HTR-8/SVneo (cell line): ENCODE measurements at places on chromosomes 7 and 10.

GRCh38 chr7:22694597-22695207 is 32.3 kb upstream of the IL6 start:
- no peak for DNase-seq

- peak; percentile 60 for DNase-seq
These were observed 88.4 kb downstream of the BEND7 start for GRCh38 chr10:13440185-13441061.

- no peak for DNase-seq
These were observed 10.5 kb downstream of the STYXL1 start for GRCh38 chr7:76037310-76037709.

DNA sequence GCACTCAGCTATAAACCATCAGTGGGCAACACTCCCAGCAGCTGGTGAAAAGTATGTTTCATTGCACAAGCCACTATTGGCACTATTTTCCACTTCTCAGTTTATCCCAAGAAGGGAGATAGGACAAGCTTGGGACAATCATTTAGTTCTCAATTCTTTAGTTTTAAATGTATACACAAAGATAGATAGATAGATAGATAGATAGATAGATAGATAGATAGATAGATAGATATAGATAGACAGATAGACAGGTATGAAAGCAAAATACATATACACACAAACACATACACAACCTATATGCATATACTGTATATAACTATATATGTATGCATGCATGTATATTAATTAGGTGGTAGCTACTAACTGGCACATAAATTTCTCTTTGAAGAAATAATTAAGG is 411.6 kb upstream of the KCND2 start:
- DNase-seq: no peak

DNA sequence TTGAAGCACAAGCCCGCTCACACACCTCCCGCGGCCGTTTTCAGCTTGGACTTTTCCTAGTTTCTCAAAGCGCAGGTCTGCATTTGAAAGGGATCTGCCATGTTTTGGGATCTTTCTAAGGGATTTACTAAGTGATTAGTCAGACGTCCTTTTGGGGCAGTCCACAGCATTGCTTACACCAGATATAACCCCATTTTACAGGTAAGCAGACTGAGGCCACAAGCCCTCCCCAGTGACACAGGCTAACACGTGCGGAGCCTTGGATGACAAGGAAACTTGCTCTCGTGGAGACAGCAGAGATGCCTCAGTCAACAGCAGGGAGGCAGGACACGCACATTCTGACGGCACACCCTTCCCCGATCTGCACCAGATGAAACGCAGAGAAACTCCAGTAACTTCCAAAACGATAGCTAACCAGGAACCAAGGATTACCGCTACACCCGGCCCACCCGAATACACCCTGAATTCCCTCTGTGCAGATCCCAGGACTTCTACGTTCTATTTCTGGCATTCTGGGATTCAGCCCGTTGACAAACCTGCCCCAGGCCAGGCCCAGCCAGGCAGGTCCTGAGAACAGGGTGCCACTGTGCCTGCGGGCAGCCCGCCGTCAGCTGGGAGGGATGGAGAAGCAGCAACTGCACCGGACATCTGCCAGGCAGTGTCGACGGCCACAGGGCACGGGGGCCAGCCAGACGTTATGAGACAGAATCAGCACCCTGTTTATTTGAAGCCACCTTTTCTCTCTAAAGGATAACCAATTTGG is 27.9 kb downstream of the FOXL3 start:
- no peak for DNase-seq

DNA sequence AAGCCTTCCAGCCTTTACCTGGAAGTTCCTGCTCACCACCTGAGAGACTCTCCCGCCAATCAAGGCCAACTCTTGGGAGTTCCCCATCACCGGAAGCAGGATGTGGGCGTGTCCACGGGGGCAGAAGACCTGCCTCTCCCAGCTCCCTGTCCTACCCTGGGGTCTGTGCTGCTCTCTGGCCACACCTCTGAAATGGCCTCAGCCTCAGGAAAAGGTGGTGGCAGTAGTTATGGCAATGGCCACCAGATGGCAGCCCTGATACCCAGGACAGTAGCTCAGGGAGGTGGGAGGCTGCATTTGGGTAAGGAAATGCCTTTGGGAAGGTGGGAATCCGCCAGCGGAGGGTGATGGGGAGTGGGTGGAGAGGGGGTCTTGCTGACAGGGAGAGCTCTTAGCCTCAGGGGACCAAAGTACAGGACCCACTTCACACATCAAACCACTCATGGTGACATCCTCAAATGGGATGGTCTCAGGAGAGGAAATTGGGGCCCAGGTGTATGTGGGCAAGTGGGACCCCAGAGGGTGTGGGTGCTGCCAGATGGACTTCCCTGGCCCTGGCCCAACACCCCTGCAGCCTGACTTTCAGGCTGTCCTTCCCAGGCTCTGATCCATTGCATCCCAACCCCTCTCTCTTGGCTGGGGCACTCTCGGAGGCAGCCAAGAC is 33.9 kb downstream of the KAZALD1 start:
- DNase-seq: peak; percentile 87

- DNase-seq: no peak
These were observed 31.2 kb downstream of the ITIH5 start for GRCh38 chr10:7635408-7636125.

DNA sequence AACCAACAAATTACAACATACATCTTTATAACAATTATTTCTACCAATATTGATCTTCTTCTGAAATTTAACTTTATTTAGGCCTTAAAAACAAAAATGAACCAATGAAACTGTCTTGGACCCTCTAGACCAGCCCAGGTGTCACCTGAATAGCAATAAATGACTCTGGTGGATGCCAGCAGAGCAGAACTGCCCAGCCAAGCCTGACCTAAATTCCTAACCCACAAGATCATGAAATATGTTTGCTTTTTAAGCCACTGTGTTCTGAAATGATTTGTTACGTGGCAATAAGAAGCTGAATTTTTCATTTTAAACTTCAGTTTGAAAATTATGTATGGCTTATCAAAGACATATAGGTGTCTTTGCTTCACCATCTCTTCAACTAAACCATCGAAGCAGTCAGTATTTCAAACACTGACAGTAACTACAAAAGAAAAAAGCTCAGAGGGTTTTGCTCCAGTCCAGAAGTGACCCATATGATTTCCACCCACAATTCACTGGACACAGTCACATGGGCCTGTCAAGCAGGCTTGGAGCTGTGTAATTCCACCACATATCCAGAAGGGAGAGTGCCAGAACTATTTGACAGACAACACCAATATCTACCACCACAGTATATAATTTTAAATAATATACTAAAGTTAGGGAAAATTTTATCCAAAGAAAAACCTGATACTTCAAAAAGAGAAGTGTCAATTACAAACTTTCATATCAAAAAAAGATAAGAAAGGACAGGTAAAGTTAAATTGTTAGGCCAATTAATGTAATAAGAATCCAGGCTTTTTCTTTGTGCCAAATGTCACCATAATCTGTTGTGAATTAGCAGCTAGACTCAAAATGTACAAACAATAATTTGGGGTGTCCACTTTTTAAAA is 94.5 kb downstream of the KMT2C start:
- DNase-seq: peak; percentile 48

DNA sequence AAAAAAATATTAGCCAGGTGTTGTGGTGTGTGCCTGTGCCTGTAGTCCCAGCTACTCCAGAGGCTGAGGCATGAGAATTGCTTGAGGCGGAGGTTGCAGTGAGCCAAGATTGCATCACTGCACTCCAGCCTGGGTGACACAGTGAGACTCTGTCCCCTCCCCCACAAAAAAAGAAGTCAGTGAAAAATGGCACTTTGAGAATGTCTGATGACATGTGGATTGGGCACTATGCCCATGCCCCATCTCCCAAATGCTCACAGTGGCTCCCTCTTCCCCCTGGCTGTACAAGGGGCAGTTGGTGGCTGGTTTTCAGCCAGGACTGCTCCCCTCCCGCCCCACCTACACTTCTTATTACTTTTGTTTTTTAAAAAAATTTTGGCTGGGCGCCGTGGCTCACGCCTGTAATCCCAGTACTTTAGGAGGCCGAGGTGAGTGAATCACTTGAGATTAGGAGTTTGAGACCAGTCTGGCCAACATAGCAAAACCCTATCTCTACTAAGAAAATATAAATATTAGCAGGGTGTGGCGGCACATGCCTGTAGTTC is 26.1 kb downstream of the IL15RA start:
- DNase-seq: no peak

DNA sequence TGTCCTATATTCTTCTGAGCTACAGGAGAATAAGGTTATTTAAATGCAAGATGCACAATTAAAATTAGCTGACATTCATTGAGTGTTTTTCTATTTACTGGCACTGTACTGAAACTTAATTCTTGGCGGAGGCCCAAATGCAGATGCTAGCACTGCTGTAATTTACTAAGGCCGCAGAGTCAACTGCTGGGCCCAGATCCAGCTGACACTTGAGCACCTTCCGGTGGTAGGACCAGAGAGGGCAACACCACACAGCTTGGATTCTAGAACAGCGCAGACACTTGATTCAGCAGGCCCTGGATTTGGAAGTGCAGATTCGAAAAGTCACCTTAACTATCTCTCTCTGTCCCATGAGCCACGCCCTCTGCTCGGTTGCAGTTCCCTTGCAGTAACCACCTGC is 228.6 kb upstream of the TMEM72 start:
- DNase-seq: no peak

DNA sequence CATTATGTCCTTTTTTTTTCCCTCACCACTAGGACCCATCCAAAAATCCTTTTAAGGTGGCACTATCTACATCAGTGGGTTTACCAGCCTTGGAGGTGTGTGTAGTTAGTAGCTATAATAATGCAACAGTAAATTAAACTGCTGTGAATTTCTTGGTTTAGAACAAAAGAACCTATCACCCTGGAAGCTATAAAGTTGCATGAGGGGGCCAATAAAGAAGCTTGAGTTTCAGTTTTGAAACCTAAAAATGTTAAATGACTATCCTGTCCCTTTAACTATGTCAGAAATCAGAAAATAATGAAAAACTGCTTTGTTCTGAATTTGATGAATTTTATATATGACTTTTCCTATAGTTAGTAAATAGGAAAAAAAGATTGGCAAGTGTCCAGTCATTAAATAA is 80.2 kb downstream of the POLL start:
- no peak for DNase-seq

GRCh38 chr7:98054585-98054984 is 52.1 kb upstream of the LMTK2 start:
- DNase-seq: no peak

- no peak for DNase-seq
These were observed 187.6 kb upstream of the KLF14 start for GRCh38 chr7:130921391-130922180.

DNA sequence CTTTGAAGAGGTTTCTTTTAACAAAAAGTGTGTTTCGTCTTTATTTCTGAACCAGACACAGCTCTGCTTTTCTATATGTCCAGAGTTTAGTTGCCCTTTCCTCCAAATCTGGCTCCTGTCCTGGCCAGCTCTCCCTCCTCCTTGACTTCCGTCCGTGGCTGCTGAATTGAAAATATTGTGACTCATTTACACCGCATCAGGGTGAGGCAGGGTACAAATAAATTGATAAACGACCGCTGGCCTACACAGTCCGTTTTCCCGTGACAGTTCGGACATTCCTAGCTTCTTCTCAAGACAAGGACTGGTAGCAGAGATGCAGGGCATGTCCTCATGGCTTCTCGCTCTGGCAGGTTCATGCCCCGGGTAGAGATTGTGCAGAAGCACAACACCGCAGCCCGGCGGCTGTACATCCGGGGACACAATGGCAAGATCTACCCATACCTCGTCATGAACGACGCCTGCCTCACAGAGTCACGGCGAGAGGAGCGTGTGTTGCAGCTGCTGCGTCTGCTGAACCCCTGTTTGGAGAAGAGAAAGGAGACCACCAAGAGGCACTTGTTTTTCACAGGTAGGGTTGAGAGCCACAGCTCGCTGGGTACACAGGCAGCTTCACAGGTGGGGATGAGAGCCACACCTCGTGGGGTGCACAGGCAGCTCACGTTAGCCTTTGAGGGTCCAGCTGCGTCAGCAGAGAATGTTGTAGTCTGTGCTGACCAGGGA is 126.6 kb downstream of the TRRAP start:
- no peak for DNase-seq

- DNase-seq: no peak
These were observed 1146.7 kb downstream of the TYW1 start for GRCh38 chr7:68143345-68143744.

DNA sequence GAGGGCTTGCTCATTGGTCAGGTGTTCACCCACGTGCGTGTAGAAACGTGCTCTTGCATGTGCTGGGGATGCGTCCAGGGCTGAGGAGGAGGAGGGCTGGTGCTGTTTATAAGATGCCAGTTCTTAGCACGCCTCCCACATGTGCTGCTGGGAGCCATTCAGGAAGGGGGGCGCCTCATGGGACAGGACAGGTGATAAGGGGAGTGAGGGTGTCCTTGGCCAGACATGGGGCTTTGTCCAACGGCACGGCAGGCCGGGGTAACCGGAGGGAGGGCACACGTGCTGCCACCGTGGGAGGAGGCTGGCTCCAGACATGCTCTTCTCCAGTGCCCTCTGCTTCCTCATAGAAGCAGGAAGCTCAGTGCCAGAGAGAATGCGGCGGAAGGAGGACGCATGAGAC is 150.0 kb downstream of the ZMYND11 start:
- no peak for DNase-seq

GRCh38 chr7:154997840-154998370 is 5.0 kb downstream of the PAXIP1 start:
- DNase-seq: no peak

DNA sequence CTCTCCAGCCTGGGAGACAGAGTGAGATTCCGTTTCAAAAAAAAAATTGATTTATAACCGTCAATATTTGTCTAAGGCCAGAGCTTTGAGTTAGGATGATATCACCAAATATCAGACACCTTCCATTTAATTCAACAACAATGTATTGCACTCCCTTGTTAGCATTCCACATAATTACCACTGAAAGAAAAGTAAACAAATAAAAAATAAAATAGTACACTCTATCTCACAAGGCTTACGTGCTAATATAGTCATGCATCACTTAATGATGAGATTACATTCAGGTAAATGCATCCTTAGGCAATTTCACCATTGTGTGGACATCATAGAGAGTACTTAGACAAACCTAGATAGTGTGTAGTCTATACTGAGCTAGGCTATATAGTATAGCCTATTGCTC is 127.6 kb upstream of the RHOBTB1 start:
- DNase-seq: no peak

DNA sequence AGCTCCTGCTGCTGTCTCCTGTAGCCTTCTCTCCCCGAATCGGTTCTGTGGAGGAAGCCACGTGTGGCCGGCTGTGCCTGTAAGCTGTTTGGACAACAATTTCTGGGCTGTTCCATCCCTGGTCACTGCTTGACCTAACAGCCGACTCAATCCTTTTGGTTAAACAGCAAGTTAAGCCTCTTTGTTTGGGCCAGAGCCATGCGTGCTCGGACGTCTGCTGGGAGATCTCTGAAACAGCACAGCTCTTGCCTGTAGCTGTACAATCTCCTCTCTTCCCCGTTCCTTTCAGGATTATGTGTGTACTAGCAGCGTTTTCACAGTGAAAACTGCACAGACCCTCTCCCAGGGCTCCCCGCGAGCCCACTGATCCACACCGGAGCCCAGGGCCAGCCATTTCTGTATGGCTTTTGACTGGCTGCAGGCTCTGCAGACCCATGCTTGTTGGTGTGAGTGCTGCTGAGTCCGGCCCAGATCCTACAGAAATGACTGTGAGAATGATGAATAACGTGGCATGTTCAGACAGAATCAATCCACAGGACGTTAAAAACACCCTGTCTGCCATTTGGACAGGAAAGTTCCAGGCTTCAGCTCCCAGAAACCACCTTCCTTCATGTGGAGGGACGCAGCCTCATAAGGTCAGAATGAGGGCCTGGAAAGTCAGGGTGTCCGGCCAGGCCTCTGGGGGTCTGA is 428.6 kb upstream of the ADARB2 start:
- no peak for DNase-seq
